ENCODE measurements at places on chromosomes 1 and 21.

DNA sequence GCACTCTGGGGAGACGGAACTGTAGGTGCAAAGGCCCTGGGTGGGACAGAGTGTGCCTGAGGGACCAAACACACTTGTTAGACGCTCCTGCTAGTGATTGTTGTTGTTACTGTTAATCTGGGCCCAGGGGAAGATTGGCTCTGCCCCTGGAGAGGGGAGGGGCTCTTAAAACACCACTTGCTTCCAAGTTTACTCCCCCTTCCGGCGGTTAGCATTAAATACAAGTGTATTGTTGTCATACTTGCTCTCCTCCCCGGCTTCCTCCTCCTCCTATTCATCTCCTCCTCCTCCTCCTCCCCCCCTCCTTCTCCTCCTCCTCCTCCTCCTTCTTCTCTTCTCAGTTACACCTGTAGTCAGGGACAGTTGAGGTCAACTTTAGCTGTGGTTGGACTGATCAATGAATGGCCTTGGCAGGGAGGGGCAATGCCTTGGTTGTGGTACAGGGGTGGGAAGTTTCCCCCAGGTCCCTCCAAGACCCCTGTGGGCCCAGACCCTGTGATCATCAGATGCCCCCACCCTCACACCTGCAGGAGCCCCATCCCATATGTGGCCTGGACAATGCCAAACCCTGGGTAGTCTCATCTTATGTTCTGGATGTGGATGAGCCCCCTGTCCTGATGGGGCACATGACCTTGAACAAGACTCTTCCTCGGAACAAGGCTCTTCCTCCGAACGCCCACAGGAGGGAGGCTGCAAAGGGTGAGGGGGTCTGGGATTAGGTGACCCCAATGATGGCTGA, 217.3 kb downstream of the PTPRU start:
- no peak for DNase-seq

- DNase-seq: no peak
These were observed 12.1 kb downstream of the PEAR1 start for GRCh38 chr1:156905651-156906050.

DNA sequence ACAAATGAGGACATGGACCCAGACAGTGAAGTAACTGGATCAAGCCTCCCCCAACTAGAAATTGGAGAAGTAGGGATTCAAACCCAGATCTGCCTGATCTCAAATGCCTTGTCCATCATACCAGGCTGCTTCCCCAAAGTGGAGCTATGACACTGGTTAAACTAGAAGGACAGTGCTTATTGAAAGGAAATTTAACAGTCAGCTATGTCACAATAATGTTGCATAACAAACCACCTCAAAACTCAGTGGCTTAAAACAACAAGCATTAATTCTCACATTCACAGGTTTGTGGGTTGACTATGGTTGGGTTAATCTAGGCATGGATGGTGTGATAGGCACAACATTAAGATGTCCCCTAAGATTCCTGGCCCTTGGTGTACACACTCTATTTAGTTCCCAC, 107.1 kb downstream of the TAS1R2 start:
- DNase-seq: no peak

- DNase-seq: no peak
These were observed 133.9 kb upstream of the B3GALT2 start for GRCh38 chr1:193320270-193320669.

GRCh38 chr1:100718581-100718980, 961 bp upstream of the VCAM1 start:
- DNase-seq: no peak

GRCh38 chr1:241475671-241476070, 43.9 kb downstream of the FH start:
- DNase-seq: no peak

- peak; percentile 91 for DNase-seq
These were observed at the start of gene ARPC5 for GRCh38 chr1:183635606-183636333. ARPC5 (minus strand) TSS chr1:183635783; CDS start chr1:183635659, 124 bp downstream.

- DNase-seq: no peak
These were observed 2.1 kb downstream of the SASS6 start for GRCh38 chr1:100130552-100131077.

- no peak for DNase-seq
These were observed 542.7 kb upstream of the ADGRL4 start for GRCh38 chr1:79549201-79549600.

DNA sequence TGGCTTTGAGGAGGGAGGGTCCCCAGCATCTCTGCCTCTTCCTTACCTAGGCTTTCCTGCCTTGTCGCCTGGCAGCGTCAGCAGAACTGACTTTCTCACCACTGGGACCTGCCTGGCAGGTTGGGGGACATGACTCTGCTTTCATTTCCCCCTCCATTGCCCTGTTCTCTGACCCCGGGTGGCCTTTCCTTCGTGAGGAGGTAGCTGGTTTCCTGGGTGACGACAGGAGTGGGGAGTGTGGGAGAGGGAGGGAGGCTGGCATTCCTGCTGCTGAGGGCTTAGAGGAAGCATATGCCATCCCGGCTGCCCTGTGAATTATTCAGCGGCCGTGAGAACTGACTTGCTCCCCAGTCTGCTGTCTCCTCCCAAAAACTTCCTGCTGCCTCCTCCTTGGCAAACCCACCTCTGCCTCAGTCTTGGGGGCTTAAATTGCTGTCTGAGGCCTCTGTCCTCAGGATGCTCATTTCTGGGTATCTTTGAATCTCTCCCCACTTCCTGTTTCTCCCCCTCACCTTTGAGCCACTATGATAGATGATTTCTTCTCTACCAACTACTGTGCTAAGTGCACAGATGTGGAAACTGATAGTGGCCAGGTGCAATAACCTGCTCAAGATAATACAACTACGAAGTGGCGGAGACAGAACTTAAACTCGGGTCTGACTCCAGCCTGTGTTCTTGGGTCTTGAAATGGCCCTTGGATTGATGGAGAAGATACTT, 182.0 kb upstream of the CSF3R start:
- DNase-seq: no peak

- no peak for DNase-seq
These were observed 29.3 kb downstream of the ERG start for GRCh38 chr21:38468989-38469388.

DNA sequence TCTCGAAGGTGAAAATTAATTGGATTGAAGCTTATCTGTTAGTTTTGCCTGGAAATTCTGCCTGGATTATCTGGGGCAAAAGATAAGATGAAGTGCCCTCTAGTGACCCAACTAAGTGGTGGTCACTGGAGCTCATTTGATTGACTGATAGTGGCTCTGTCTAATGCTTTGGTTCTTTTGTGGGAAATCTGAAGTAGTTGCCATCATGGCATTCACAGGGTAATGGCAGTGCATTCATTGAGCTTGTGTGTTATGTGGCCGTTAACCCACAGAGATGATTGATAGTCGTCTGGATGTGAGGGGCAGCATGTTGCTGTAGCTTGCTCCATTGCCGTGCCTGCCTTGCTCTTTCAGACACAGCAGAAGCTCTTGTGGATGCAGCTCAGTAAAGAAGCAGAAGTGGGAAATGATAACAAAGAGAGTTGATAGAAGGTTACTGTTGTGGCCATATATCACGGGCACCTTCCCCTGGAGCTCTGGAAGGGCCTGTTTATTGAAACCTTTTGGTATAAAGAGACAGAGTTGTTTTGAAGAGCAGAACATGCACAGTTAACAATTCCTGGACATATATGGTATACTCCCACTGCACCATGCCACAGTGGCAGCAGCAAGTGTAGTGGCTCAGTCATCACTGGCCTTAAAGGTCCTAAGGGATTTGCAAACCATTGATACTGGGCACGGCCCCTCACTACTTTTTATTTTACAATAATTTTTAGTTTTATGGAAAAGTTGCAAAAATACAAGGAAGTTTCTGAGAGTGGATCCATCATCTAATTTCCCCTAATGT, 42.0 kb downstream of the CXADR start:
- DNase-seq: no peak

- DNase-seq: no peak
These were observed 143.1 kb downstream of the S1PR1 start for GRCh38 chr1:101379950-101380349.

DNA sequence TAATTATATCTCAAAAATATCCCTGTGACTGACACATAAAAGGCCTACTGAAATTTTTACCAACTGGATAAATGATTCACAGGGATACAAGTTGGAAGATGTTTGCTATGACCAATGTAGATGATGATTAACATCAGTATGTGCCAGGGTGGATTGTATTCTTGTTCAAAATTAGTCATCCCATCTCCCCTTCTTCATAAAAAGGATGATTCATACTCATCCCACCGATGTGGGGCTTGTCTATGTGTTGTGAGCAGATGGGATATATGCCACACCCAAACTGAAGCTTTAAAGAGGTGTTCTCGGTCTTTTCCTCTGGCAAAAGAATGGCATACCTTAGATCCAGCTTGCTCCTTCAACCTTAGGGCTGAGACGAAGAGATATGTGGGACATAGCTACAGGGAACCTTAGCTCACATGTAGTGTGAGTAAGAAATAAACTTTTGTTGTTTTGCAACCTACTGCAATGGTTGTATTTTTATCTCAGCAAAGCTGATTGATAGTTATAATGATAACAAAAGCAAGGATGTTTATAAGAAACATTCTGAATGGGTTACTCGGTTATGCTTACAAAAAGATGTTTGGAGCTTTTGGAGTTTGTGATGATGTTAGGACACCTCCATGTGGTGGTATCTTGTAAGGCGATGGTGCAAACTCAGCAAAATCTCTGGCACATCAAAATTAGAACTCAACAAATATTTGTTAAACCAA, 29.4 kb downstream of the SPATA17 start:
- no peak for DNase-seq

GRCh38 chr21:46386734-46387088, 62.8 kb downstream of the PCNT start:
- no peak for DNase-seq

DNA sequence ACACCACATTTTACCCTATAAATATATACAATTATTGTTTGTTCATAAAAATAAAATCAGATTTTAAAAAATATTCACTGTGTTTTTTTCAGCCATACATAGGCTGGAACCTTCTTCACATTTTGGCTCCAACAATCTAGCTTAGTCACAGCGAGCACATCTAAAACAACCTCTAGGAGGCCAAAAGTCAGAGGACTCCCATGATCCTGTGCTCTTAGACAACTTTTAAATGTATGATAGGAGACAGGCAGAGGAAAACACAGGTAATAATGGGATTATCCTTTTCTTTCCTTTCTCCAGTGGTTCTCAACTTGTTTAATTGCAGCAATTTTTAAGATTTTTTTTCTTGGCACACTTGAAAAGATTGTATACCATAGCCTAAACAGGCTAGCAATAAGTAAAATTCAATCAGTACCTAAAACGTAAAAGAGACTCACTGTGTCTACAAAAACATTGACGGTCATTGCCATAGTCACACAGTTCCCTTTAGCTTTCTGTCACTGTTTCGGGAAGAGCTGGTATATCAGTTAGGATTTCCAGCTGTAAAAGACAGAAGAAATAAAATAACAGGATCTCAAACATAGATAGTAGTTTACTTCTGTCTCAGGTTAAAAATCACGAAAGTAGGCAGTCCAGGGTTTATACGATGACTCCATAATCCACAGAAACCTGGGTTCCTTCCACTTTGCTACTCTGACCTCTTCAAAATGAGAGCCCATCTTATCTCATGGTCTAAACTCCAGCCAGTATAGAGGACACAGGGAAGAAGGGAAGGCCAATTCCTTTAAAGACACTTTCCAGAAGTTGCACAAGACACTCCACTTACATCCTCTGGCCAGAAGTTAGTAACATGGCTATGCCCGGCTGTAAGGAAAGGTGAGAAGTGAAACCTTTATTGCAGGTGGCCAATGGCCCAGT, 39.2 kb upstream of the CR1L start:
- DNase-seq: no peak

GRCh38 chr1:108000620-108001111, 35.7 kb upstream of the VAV3 start:
- no peak for DNase-seq

DNA sequence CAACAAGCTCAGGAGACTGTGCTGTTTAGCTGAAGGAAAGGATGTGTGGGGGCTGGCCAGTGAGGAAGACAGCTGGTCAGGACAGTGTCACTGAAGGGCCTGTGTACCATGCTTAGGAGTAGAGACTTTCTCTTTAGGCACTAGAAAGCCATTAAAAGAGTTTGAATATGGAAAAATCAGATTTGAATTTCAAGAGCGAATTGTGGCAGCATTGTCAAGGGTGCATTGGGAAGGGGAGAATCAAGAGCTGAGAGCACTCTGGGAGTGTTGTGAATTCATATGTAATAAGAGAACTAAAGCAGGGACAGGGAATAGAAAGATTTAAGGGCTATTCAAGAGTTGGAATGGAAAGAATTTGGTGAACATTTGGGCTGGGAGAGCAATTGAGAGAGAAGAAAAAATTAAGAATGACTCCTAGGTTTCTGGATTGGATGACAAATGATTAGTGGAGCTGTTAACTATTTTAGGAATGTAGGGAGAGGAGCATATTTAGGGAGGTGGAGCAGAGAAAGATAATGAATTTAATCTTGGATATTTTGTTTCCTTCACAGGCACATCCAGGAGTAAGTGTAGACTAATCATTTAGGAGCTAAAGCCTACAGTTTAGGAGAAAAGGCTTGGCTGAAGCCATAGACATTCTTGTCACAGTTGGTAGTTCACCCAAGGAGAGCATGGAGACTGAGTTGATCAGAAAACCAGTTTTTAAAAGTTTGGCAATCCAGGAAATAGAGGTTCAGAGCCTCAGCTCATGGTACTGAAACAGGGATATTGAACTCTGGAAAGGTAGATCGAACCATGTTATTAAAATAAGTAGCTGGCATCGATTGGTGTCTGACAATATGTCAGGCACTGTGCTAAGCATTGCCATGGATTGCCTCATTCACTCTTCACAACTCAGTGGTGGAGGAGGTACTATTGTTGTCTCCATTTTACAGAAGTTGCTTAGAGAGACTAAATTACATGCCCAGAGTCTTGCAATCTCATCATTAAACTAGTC, 23.1 kb upstream of the TOR3A start:
- DNase-seq: no peak

- DNase-seq: no peak
These were observed 19.6 kb downstream of the CDC42BPA start for GRCh38 chr1:227298512-227299240.

DNA sequence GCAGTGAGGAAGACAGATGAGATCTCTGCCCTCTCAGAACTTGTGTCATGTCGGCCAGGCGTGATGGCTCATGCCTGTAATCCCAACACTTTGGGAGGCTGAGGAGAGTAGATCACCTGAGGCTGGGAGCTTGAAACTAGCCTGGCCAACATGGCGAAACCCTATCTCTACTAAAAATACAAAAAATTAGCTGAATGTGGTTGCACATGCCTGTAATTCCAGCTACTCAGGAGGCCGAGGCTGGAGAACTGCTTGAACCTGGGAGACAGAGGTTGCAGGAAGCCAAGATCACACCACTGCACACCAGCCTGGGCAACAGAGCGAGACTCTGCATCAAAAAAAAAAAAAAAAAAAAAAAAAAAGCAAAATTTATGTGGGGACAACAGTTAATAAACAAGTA, 40.9 kb upstream of the RALGPS2 start:
- DNase-seq: no peak

- DNase-seq: no peak
These were observed 53.1 kb upstream of the GPR37L1 start for GRCh38 chr1:202069662-202070061.

Data from activated gamma-delta T cell (primary cell).